ENCODE measurements at places on chromosomes 7 and 10. TPM values are rescaled to one million over a fixed set of nuclear protein-coding genes. Genes with fewer than 3 reads are reported as not detected.

OR2AE1 gene
- not detected for total RNA-seq

RBP4 gene
- total RNA-seq: 16.8 TPM

GRB10 gene
- 49.2 TPM for total RNA-seq

GRCh38 chr7:77839919-77840318 is 41.3 kb downstream of the PHTF2 start:
- no peak for DNase-seq

ZNF425 gene
- total RNA-seq: 3.4 TPM

STEAP1B gene
- total RNA-seq: 1.4 TPM

OPN4 gene
- total RNA-seq: not detected

ZNF786 gene
- 3.9 TPM for total RNA-seq

GRCh38 chr7:88735920-88736319 is 23.6 kb upstream of the ZNF804B start:
- no peak for DNase-seq

TMEM140 gene
- 29.6 TPM for total RNA-seq

ZNF777 gene
- total RNA-seq: 6.6 TPM

- no peak for DNase-seq
Measured at GRCh38 chr7:28808796-28809533, 149.2 kb downstream of the TRIL start.

- peak; percentile 40 for DNase-seq
Measured at GRCh38 chr10:100828738-100829096, 83.3 kb downstream of the PAX2 start.

- peak; percentile 64 for DNase-seq
Measured at GRCh38 chr10:93440591-93441091, 41.5 kb downstream of the MYOF start.

TMEM139 gene
- not detected for total RNA-seq

GRCh38 chr10:130053561-130053960 is 57.1 kb downstream of the C10orf143 start:
- DNase-seq: no peak

GRCh38 chr10:102243309-102243708 is 2.0 kb upstream of the PITX3 start:
- DNase-seq: no peak

GRM3 gene
- 1.4 TPM for total RNA-seq

DNA sequence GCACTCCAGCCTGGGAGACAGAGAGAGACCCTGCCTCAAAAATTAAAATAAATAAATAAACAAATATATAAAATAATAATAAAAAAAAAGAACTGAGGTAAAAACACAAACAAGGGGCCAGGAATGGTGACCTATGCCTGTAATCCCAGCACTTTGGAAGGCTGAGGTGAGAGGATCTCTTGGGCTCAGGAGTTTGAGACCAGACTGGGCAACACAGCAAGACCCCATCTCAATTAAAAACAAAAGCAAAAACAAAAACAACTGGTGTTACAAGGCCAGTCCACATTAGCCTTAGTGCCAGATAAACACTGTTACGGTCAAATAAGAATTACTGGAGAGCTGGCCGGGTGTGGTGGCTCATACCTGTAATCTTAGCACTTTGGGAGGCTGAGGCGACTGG is 5.6 kb downstream of the POLR3A start:
- no peak for DNase-seq

- DNase-seq: no peak
Measured at GRCh38 chr10:61390851-61391250, 62.3 kb downstream of the TMEM26 start.

DNA sequence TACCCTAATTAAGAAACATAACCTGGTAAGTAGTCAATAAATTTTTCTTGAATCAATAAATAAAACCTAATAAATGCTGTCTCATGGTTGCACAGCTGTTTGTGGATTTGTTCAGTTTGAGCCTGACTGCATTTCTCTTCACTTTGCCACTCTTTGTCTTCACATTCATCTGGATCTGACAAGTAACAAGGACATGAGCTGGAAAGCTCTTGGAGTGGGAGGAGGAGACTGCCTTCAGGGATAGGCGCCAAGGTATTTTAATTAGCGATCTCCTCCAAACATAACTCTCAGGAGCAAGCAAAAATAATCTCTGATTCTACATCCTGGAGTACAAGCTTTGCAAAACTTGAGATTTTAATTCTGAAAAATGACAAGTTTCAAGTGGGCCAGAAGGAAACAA is 251.0 kb downstream of the BMPER start:
- no peak for DNase-seq

GRCh38 chr7:155868955-155869783 is 56.9 kb upstream of the SHH start:
- DNase-seq: peak; percentile 11

- no peak for DNase-seq
Measured at GRCh38 chr7:66542528-66543269, 86.0 kb upstream of the KCTD7 start.

- no peak for DNase-seq
Measured at GRCh38 chr10:62317257-62317656, 48.6 kb upstream of the RTKN2 start.
